ENCODE measurements at places on chromosomes 4 and X. TPM values are rescaled to one million over a fixed set of nuclear protein-coding genes. Genes with fewer than 3 reads are reported as not detected.

The KCNE5 gene
- polyA plus RNA-seq: 0.05 TPM

- H3K36me3 ChIP-seq: no peaks in the 10 kb centered on the region
- H3K4me1 ChIP-seq: no peaks in the 10 kb centered on the region
- no peak for DNase-seq
- H3K27me3 ChIP-seq: no peaks in the 10 kb centered on the region
- no peak overlapping the region for H3K27ac ChIP-seq
- no peak overlapping the region for H3K4me3 ChIP-seq
These were observed 1040.0 kb downstream of the FAT4 start for GRCh38 chr4:126354784-126355183.

DNA sequence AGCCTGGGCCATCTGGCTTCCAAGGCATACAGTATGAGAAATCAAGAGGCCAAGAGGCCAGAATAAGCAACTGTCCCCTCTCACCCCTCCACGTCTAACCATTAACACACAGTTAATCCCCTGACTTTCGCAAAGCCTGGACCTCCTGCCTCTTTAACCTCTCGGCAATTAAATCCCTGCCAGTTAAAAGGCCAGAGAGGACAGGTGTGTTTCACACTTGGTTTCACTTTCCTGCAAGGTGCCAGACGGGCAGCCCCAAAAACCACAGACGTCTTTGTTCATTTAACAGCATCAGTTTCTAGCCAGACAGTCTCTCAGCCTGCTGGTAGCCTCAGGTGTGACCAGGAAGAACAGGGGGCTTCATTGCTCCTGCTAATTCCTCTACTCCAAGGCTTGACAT, 91.1 kb upstream of the KIT start:
- no peak overlapping the region for H3K27ac ChIP-seq
- no peaks in the 10 kb centered on the region for H3K27me3 ChIP-seq
- H3K4me3 ChIP-seq: no peak overlapping the region
- DNase-seq: no peak
- H3K36me3 ChIP-seq: no peaks in the 10 kb centered on the region

DNA sequence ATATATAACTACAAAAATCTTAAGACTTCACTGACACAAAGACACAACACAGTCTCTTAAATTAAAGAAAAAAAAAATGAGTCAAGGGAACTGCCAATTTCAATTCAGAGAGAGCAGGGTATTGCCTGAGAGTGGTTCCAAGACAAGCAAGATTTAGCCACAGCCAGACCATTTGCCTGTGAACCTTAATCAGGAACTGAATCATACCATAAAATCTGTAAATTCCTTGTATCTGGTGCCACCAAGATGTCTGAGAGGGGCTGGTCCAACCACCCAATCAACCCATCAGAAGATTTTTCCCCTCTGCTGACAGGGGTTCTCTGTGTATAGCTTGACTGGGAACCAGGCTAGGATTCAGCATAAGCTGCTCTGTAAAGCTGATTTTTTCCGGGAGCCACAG, 159.2 kb downstream of the CPEB2 start:
- H3K27ac ChIP-seq: no peak overlapping the region
- H3K4me1 ChIP-seq: no peaks in the 10 kb centered on the region
- H3K36me3 ChIP-seq: no peaks in the 10 kb centered on the region
- H3K27me3 ChIP-seq: no peaks in the 10 kb centered on the region
- H3K4me3 ChIP-seq: no peak overlapping the region

The HS3ST1 gene
- 0.31 TPM for polyA plus RNA-seq

- no peak for DNase-seq
- H3K4me3 ChIP-seq: no peak overlapping the region
- H3K27ac ChIP-seq: no peak overlapping the region
- no peaks in the 10 kb centered on the region for H3K4me1 ChIP-seq
- H3K36me3 ChIP-seq: no peaks in the 10 kb centered on the region
- H3K27me3 ChIP-seq: no peaks in the 10 kb centered on the region
These were observed 110.9 kb upstream of the BMP2K start for GRCh38 chr4:78665216-78665770.

DNA sequence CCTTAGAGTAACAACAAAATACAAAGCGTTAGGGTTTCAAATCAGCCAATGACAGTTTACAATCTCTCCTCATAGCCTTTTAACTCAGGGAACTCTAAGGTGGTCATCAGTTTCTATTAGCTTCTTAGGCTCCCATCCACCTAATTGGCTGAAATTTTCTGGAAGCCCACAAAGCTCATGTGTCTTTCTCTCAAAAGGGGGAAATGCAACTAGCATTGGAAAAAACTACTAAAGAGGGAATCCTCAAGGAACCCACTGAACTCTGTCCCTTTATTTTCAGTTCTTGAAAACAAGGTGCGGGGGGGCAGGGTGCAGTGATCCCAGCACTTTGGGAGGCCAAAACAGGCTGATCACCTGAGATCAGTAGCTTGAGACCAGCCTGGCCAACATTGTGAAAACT, 56.4 kb downstream of the PDGFC start:
- no peaks in the 10 kb centered on the region for H3K27me3 ChIP-seq
- no peak for DNase-seq
- no peaks in the 10 kb centered on the region for H3K36me3 ChIP-seq
- H3K4me3 ChIP-seq: no peak overlapping the region
- H3K27ac ChIP-seq: no peak overlapping the region

- H3K36me3 ChIP-seq: no peaks in the 10 kb centered on the region
- no peaks in the 10 kb centered on the region for H3K27me3 ChIP-seq
- H3K27ac ChIP-seq: no peak overlapping the region
- no peaks in the 10 kb centered on the region for H3K4me1 ChIP-seq
- H3K4me3 ChIP-seq: no peak overlapping the region
These were observed 30.9 kb upstream of the GLRA3 start for GRCh38 chr4:174859904-174860303.

DNA sequence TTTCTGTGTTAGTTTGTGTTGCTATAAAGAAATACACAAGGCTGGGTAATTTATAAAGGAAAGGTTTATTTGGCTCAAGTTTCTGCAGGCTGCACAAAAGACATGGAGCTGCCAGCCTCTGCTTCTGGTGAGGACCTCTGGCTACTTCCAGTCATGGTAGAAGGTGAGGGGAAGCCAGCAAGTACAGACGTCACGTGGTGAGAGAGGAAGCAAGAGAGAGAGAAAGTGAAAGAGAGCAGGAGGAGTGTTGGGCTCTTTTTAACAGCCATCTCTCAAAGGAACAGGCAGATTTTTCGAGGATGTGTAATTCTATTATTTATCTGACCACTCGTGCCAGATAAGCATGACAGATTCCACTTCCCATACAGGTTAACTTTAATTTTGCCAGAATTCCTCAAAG, 1199.1 kb downstream of the ADGRL3 start:
- H3K27me3 ChIP-seq: no peaks in the 10 kb centered on the region
- no peak overlapping the region for H3K27ac ChIP-seq
- H3K4me3 ChIP-seq: no peak overlapping the region
- DNase-seq: no peak
- no peaks in the 10 kb centered on the region for H3K36me3 ChIP-seq

DNA sequence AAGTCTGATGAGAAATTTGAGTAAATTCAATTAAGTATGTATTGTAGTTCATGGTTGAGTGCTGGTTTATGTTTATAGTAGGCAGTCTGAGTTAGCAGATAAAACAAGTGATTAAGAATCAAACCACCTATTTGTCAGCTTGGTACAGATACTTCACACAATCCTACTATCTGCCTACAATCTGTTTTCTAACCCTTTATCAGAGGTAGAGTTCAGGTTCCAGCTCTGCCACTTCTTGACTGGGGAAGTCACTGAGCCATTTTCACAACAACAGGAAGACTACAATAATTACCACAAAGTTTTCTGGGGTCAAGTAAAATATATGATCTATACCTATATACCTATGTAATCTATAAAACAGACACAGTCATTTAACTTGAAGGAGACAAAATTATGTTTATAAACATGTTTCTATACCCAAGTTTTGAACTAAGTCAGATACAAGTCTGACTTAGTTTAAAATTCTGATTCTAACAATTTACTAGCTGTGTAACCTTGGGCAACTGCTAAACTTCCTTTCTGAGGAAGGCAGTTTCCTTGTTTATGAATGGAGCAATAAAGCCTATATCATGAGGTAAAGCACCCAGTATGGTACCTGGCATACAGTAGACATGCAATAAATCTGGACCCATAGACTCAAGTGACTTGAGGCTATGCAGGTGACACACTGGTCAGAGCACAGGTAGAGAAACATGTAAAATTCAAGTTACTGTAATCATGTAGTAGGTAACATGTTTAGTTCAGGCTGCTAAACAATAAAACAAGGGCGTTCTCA, 37.2 kb upstream of the BDH2 start:
- H3K4me3 ChIP-seq: no peak overlapping the region
- no peaks in the 10 kb centered on the region for H3K27me3 ChIP-seq
- no peak overlapping the region for H3K27ac ChIP-seq

DNA sequence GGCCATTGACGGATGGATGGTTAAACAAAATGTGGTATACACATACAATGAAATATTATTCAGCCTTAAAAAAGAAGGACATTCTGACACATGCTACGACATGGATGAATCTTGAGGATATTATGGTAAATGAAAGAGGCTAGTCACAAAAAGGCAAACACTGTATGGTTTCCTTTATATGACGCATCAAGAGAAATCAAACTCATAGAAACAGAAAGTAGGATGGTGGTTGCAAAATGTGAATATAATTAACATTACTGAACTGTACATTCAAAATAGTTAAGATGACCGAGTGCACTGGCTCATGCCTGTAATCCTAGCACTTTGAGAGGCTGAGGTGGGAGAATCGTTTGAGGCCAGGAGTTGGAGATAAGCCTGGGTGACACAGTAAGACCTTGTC, 9.5 kb upstream of the CASK start:
- no peak overlapping the region for H3K4me3 ChIP-seq
- H3K27me3 ChIP-seq: no peaks in the 10 kb centered on the region
- no peaks in the 10 kb centered on the region for H3K36me3 ChIP-seq
- no peak for DNase-seq
- H3K4me1 ChIP-seq: no peaks in the 10 kb centered on the region

DNA sequence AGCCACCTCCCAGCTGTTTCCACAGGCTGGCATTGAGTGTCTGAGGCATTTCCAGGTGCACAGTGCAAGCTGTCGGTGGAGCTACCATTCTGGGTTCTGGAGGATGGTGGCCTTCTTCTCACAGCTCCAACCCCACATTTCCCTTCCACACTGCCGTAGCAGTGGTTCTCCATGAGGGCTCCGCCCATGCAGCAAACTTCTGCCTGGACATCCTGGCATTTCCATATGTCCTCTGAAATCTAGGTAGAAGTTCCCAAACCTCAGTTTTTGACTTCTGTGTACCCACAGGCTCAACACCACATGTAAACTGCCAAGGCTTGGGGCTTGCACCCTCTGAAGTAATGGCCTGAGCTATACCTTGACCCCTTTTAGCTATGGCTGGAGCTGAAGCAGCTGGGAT, 10.3 kb upstream of the FRMPD4 start:
- no peaks in the 10 kb centered on the region for H3K27me3 ChIP-seq
- no peaks in the 10 kb centered on the region for H3K36me3 ChIP-seq
- H3K4me3 ChIP-seq: no peak overlapping the region

DNA sequence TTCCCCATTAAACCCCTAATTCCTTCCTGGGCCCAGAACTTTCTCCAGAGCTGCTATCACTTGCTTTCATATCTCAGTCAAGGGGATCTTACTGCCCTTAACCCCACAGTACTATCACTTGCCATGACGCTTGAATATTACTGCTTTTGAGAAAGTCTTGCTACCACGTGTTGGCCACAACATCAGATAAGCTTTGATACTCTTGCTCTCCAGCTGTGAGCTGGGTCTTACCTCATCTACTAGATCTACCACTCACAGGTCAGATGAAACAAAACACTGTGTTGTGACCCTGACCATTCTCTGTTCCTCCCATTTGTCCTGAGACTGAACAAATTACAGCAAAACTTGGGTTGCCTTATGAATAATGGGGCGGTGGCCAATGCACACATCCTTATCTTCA, 12.1 kb upstream of the TAPT1 start:
- H3K36me3 ChIP-seq: no peaks in the 10 kb centered on the region
- peaks cover 2% of the 10 kb centered on the region for H3K4me1 ChIP-seq
- H3K4me3 ChIP-seq: no peak overlapping the region
- H3K27me3 ChIP-seq: no peaks in the 10 kb centered on the region
- DNase-seq: no peak

DNA sequence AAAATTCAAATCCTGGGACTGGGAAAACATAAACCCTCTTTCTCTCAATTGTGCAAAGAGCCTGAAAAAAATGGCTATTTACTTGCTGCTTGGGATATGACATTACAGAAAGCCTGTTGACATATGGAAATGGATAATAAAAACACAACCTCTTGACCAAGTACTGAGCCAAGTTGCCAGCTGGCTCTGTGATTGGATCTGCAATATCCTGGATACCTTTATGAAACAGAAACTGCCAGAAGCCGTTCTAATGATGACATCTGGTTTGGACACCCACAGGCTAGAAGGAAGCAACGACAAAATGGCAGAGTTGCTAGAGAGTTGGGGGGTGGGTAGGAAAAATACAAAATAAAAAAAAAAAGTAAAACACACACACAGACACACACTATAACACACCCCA, 481.4 kb downstream of the FAT4 start:
- H3K4me3 ChIP-seq: no peak overlapping the region
- H3K36me3 ChIP-seq: no peaks in the 10 kb centered on the region
- DNase-seq: no peak

The NPY2R gene
- polyA plus RNA-seq: not detected

GRCh38 chr4:86927843-86928395, 6.9 kb upstream of the AFF1 start:
- H3K36me3 ChIP-seq: no peaks in the 10 kb centered on the region
- H3K27me3 ChIP-seq: no peaks in the 10 kb centered on the region
- no peak for DNase-seq
- H3K4me1 ChIP-seq: peaks cover 3% of the 10 kb centered on the region

The RELL1 gene
- polyA plus RNA-seq: 1.8 TPM

The GABRG1 gene
- 0.01 TPM for polyA plus RNA-seq

The MAGEE2 gene
- polyA plus RNA-seq: not detected

DNA sequence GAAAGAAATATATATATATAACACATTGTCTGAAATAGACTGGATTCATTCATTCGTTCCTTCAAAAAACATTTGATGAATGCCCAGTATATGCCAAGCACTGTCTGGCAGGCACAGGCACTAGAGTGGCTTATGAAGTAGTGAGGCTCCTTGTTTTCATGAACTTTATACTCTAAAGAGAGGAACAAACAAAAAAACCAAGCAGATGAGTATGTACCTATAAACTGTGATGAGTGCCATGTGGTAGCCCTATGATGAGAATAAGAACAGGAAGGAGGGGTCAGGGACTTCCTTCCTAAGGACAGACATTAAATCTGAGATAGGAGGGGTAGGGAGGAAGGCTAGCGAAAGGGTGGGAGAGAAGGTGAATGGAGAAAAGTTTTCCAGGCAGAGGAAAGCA, 19.5 kb upstream of the PDGFRA start:
- no peak for DNase-seq
- H3K27me3 ChIP-seq: peaks cover 3% of the 10 kb centered on the region
- H3K4me3 ChIP-seq: no peak overlapping the region
- H3K4me1 ChIP-seq: no peaks in the 10 kb centered on the region

The FGFBP2 gene
- polyA plus RNA-seq: 0.14 TPM

Data from liver (tissue), 10 donors.